ENCODE measurements at places on chromosomes 3 and 15. TPM values are rescaled to one million over a fixed set of nuclear protein-coding genes. Genes with fewer than 3 reads are reported as not detected.
A peak's percentile ranks its signal among the peaks of the same experiment; 100 is the strongest.

- H3K27me3 ChIP-seq: no peaks in the 10 kb centered on the region
- no peaks in the 10 kb centered on the region for H3K36me3 ChIP-seq
- H3K4me3 ChIP-seq: no peak overlapping the region
- no peak for DNase-seq
- no peak overlapping the region for H3K27ac ChIP-seq
Measured at GRCh38 chr3:36842275-36842674, 77.9 kb upstream of the DCLK3 start.

- no peaks in the 10 kb centered on the region for H3K36me3 ChIP-seq
- peaks cover 49% of the 10 kb centered on the region for H3K4me1 ChIP-seq
- H3K27me3 ChIP-seq: no peaks in the 10 kb centered on the region
Measured at GRCh38 chr15:73983211-73983727, 8.8 kb downstream of the STOML1 start.

DNA sequence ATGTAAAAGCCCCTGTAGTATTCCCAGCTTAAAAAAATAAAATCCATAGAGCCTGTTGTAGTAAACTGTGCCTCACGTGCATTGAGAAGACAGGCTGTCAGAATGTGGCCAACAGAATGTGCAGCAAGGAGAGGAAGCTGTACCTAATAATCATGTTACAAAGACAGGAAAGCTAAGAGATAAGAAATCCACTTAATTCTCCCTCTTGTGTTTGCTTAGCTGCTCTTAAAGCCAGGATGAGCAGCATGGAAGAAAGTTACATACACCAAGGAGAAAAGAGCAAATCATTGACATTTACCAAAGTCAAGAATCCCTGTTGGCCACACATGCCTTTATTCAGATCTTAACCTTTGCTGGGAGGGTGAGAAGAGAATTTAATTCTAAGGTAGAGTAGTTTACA lies 85.9 kb downstream of the TNIK start:
- no peaks in the 10 kb centered on the region for H3K36me3 ChIP-seq
- H3K4me3 ChIP-seq: no peak overlapping the region
- H3K4me1 ChIP-seq: no peaks in the 10 kb centered on the region
- H3K27me3 ChIP-seq: no peaks in the 10 kb centered on the region
- DNase-seq: no peak

GRCh38 chr3:119181765-119182164 lies 8.4 kb downstream of the UPK1B start:
- H3K27ac ChIP-seq: no peak overlapping the region
- H3K4me3 ChIP-seq: no peak overlapping the region
- DNase-seq: no peak
- no peaks in the 10 kb centered on the region for H3K36me3 ChIP-seq

DNA sequence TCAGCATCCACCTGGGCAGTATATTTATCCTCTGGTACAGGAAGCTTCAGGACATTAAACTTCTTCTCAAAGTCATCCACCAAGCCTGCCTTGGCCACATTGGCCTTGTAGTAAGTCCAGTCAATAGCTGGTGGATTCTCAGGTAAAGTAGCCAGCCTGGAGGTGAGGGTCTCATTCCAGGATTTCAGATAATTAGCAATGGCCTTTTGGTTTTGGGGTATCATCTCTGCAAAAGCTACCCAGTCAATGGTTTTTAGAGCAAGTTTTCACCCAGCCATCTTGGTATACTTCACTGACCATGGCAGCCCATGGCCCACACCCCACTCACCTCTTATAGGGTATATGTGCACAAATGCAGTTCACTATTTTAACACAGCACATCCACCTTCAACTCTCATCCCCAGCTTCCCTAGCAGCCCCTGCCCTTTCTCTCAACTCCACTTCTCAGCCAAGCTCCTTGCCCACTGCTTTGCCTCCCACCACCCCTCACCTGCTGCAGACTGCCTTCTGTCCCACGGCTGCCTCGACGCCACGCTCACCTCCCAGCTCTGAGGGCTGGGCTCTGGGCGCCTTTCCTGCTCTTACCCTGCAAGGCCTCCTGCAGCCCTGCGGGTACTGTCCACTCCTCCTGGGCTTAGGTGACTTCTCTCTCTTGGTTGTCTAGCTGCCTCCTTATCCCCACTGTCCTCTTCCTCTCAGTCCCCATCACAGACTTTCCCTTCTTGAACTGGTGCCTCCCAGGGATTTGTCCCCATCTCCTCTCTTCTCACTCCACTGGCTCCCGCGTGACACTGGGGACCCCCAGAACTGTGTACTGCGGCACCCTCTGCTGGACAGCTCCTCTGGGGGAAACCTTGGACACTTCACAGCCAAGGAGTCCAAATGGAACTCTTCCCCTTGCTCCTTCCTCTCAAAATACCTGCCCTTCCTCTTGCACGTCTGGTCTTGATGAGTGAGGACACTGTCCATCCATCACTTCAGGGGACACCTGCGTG lies 1.7 kb upstream of the TGM5 start:
- H3K4me1 ChIP-seq: no peaks in the 10 kb centered on the region
- no peaks in the 10 kb centered on the region for H3K36me3 ChIP-seq
- H3K27me3 ChIP-seq: peaks cover 11% of the 10 kb centered on the region
- no peak overlapping the region for H3K4me3 ChIP-seq

- H3K4me3 ChIP-seq: peak overlapping the region; percentile 57
- peak overlapping the region; percentile 83 for H3K27ac ChIP-seq
- peak; percentile 31 for DNase-seq
- H3K27me3 ChIP-seq: peaks cover 12% of the 10 kb centered on the region
- no peaks in the 10 kb centered on the region for H3K4me1 ChIP-seq
- H3K36me3 ChIP-seq: no peaks in the 10 kb centered on the region
Measured at GRCh38 chr3:105367063-105367405, 325 bp downstream of the ALCAM start.

GRCh38 chr3:152183473-152183872 lies 85.3 kb upstream of the MBNL1 start:
- H3K4me1 ChIP-seq: no peaks in the 10 kb centered on the region
- no peak overlapping the region for H3K4me3 ChIP-seq
- H3K27me3 ChIP-seq: no peaks in the 10 kb centered on the region
- no peaks in the 10 kb centered on the region for H3K36me3 ChIP-seq
- H3K27ac ChIP-seq: no peak overlapping the region
- DNase-seq: no peak

DNA sequence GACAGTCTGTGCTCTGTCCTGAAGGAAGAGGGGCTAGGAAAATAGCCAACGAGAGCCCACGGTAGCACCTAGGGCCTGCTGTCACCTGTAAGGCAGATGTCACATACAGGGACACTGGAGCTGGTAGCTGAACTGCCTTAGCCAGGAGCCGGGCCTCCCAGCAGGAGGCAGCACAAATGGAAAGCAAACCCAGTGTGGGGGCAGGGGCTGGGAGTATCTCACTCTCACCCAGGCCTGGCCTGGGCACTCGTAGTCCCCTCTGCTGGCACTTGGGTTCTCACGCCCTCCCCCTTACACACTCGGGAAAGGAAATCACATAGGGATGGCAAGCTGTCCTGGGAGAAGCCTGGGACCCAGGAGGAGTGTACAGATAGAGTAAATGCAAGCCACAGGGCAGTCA lies 173.1 kb upstream of the CHRNA7 start:
- no peaks in the 10 kb centered on the region for H3K27me3 ChIP-seq
- no peak overlapping the region for H3K27ac ChIP-seq

- no peaks in the 10 kb centered on the region for H3K36me3 ChIP-seq
- no peak overlapping the region for H3K27ac ChIP-seq
- H3K27me3 ChIP-seq: peaks cover 7% of the 10 kb centered on the region
- peaks cover 5% of the 10 kb centered on the region for H3K4me1 ChIP-seq
- H3K4me3 ChIP-seq: no peak overlapping the region
- DNase-seq: no peak
Measured at GRCh38 chr3:142863010-142863817, 25.7 kb downstream of the PCOLCE2 start.

- no peak overlapping the region for H3K4me3 ChIP-seq
- H3K36me3 ChIP-seq: no peaks in the 10 kb centered on the region
- H3K27me3 ChIP-seq: no peaks in the 10 kb centered on the region
Measured at GRCh38 chr15:50100486-50100885, 18.5 kb downstream of the ATP8B4 start.

DNA sequence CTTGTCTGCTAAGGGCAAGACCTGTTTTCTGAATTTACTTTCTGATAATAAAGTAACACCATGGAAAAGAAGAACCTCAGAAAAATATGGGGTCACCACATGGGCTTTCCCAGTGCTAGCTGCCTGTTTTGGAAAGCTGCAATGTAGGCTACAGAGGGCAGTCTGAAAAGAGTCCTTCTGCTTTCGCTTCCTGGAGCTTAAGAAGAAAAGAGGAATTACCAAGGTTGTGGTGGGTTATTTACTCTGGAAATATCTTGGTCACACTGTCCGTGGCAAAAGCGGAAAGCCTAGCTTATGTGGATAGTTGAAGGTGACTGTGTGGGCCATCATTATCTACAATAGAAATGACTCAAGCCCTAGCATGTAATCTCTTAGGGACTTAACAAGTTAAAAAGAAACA lies 31.7 kb upstream of the IP6K2 start:
- no peaks in the 10 kb centered on the region for H3K27me3 ChIP-seq
- no peak overlapping the region for H3K27ac ChIP-seq
- H3K4me1 ChIP-seq: peaks cover 9% of the 10 kb centered on the region
- H3K36me3 ChIP-seq: peaks cover 16% of the 10 kb centered on the region
- no peak overlapping the region for H3K4me3 ChIP-seq
- no peak for DNase-seq

DNA sequence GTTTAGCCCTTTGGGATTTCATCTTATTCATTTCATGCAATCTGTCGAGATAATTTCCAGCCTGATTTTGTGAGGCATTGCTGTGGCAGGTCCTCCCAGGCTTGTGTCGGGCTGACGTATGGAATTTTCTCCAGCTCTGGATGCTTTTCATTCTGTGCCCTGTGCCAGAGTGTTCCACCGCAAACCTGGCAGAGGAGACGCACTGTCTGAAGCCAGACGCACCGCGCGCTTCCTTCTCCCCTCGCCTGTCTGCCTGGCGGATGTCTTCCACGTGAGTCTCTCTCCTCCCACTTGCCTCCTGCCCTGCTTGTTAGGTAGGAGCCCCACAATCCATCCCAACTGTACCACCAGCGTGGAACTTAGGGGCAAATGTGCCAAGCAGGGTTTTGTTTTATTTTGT lies 20.1 kb upstream of the GLCE start:
- DNase-seq: no peak
- H3K27me3 ChIP-seq: no peaks in the 10 kb centered on the region
- no peak overlapping the region for H3K27ac ChIP-seq
- no peak overlapping the region for H3K4me3 ChIP-seq

- DNase-seq: no peak
- H3K27ac ChIP-seq: no peak overlapping the region
- H3K27me3 ChIP-seq: no peaks in the 10 kb centered on the region
- no peak overlapping the region for H3K4me3 ChIP-seq
- no peaks in the 10 kb centered on the region for H3K4me1 ChIP-seq
- no peaks in the 10 kb centered on the region for H3K36me3 ChIP-seq
Measured at GRCh38 chr3:25513642-25514266, 85.7 kb downstream of the RARB start.

The RETNLB gene
- total RNA-seq: 62.7 TPM

The RHCG gene
- not detected for total RNA-seq

The ANKUB1 gene
- total RNA-seq: not detected

The SLC6A20 gene
- total RNA-seq: 0.32 TPM

The GUCA1C gene
- total RNA-seq: not detected

The PPP1R2 gene
- total RNA-seq: 50.7 TPM

The TTLL13 gene
- total RNA-seq: 0.27 TPM

The RTP4 gene
- 4.9 TPM for total RNA-seq

The ITIH1 gene
- not detected for total RNA-seq

Measured in transverse colon (tissue), 4 donors.